ENCODE measurements at places on chromosomes 5 and 9. TPM values are rescaled to one million over a fixed set of nuclear protein-coding genes. Genes with fewer than 3 reads are reported as not detected.

INSL6 gene
- not detected for total RNA-seq

HAVCR1 gene
- 135 TPM for total RNA-seq

SMC5 gene
- total RNA-seq = 7.7 TPM

DNA sequence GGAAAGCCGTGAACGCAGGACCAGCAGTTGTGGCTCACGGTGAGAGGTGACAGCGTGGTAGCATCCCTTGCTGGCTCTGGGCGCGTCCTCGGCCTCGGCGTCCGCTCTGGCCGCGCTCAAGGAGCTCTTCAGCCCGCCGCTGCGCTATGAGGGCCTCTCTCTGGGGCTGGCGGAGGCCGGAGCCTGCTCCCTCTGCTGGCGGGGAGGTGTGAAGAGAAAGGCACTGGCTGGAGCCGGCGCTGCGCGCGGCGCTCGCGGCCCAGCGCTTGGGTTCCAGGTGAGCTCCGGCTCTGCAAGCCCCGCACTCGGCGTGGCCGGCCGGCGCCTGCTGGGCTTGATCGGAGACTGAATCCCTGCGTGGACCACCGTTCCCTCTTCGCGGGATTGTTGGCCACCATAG is 705.6 kb downstream of the SEMA5A start:
- no peak for DNase-seq
- H3K4me3 ChIP-seq = no peak overlapping the region
- no peaks in the 10 kb centered on the region for H3K27me3 ChIP-seq
- no peaks in the 10 kb centered on the region for H3K4me1 ChIP-seq

UBTD2 gene
- 32.4 TPM for total RNA-seq

DDX4 gene
- 0.26 TPM for total RNA-seq

- no peaks in the 10 kb centered on the region for H3K36me3 ChIP-seq
- no peak overlapping the region for H3K27ac ChIP-seq
Measured at GRCh38 chr5:42749020-42749419, 7.6 kb upstream of the CCDC152 start.

PDGFRB gene
- total RNA-seq = 5.9 TPM

GRCh38 chr5:178284093-178284675 is 51.6 kb upstream of the PHYKPL start:
- no peaks in the 10 kb centered on the region for H3K27me3 ChIP-seq
- no peak overlapping the region for H3K27ac ChIP-seq
- peaks cover 4% of the 10 kb centered on the region for H3K4me1 ChIP-seq
- DNase-seq = no peak
- no peak overlapping the region for H3K4me3 ChIP-seq

OMD gene
- total RNA-seq = not detected

DNA sequence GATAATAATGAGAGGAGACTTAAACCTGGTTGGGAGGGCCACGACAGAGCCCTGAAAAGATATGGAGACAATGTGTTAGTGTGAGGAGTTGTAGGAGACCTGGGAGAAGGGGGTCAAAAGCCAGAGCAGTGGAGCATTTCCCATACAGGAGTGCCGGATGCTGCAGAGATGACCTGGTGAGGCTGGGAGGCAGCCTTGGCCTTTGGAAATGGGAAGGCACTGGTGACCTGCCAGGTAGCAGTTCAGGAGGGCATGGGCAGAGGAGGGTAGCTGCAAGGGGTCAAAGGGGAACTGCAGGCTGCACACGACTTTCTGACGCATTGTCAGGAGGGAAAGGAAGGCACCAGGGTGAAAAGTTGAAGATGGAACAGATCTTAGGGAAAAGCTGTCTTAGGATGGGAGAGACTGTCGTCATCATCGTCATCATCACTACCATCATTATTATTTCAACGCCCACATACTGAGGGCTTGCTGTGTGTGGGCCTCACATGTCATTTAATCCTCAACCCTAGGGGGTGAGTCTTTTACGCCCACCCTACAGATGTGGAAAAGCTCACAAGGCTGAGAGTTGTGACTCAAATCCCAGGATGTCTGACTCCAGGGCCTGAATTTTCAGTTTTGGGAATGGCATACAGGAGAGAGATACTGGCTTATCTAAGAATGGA is 13.3 kb downstream of the ARAP3 start:
- no peak for DNase-seq
- H3K4me1 ChIP-seq = no peaks in the 10 kb centered on the region
- H3K36me3 ChIP-seq = no peaks in the 10 kb centered on the region
- H3K27me3 ChIP-seq = no peaks in the 10 kb centered on the region
- H3K27ac ChIP-seq = no peak overlapping the region

SH3PXD2B gene
- 11.5 TPM for total RNA-seq

KCNMB1 gene
- total RNA-seq = not detected

DNA sequence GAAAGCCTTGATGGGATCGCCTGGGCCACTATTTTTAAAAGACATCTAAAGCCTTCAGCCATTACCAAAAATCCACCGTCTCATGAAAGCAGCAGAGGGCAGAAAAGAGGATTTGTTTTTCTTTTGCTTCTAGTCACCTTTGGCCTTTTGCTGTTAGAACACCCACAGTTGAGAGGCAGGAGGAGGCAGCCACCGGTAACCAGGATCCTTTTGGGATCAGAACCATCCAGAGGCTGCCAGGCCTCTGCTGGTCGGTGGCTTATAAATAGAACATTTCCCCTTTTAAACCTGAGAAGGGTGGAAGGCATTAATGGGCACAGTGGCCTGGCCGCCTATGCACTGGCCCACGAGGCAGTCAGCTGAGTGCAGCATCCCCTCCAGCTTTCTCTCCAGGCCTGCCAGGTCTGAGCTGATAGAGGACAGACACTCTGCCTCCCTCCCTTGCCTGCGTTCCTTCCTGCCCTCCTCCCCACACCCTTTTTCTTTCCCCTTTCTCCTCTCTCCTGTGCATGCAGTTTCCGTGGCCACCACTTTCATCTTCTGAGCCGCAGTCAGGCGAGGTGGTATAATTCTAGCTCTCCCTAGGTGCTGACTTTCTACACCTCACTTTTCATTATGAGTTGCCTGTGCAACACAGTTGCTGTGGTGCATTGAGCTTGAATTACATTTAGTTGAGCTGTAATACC is 253.4 kb downstream of the ARHGAP26 start:
- H3K4me1 ChIP-seq = no peaks in the 10 kb centered on the region
- no peak overlapping the region for H3K27ac ChIP-seq
- H3K36me3 ChIP-seq = no peaks in the 10 kb centered on the region
- H3K4me3 ChIP-seq = no peak overlapping the region

DNA sequence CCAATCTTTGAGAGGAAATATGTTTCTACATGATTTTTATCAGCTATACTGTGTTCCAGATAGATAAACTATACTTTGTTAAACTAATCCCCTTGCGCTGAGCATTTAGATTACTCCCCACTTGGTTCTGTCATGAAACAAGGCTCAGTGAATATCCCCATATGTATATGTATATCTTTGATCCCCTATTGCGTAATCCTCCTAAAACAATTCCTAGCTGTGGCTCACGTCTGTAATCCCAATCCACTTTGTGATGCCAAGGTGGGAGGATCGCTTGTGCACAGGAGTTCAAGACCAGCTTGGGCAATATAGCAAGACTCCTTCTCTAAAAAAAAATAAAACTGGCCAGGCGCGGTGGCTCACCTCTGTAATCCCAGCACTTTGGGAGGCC is 2.7 kb downstream of the PHYHD1 start:
- no peak overlapping the region for H3K4me3 ChIP-seq
- DNase-seq = no peak
- H3K36me3 ChIP-seq = no peaks in the 10 kb centered on the region
- no peak overlapping the region for H3K27ac ChIP-seq
- no peaks in the 10 kb centered on the region for H3K27me3 ChIP-seq
